ENCODE measurements at places on chromosomes 7 and 10.

DNA sequence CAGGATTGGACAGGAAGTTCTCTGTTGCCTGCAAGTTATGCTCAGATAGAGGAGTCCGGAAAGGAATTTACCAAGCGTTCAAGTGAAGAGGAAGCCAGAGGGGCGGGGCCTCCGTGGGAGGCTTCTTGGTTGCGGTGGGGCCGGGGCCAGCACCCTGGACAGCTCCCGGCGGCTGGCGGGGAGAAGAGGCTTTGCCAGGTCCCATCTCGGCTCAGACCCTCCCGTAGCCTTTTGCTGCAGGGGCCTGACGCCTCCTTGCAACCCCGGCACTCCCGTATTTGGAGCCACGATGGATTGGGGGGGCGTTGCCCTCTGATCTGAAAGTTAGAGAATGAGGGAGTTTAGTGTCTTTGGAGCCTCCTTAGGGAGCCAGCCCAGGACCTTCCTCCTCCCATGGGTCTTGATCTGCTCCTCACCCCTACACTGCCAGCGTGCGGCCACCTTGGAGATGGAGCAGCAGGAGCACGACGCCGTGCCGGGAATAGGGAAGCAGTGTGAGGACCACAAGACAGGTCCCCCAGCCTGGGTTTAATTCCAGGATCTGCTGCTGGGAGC is 3.1 kb upstream of the SLC18A3 start:
- DNase-seq, result peak; percentile 77

GRCh38 chr10:93073539-93074146 is at the start of gene CYP26A1:
TSS of gene CYP26A1 (plus strand) at chr10:93073893. CDS start at chr10:93073935, 42 bp downstream.
- no peak for DNase-seq

DNA sequence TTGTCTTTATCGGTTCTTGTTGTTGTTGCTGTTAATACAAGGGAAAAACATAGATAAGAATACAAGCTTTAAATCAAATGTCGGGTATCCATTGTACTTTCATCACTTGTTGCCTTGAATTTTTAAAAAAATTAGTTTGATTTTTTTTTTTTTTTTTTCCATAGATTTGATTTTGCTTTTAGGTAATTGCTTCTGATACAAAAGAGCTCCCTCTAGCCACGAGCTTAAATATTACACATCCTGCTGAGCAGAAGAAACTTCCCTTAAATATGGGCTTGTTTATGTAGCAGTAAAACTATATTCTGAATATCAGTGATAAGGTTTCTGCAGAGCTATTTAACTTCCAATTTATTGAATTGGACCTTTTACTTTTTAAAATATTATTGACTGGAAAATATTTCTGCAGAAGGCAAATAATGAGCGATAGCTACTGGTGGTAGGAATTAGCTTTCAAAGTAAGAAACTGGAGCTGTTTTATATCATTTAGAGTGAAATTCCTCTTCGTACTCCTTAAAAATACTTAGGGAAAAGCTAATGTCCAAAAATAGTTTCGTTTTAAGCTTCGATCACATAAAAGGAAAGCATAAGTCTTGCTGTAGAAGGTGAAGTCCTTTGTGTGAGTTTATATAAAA is 216.9 kb downstream of the POLR1F start:
- no peak for DNase-seq

- no peak for DNase-seq
These were observed 93.4 kb upstream of the TCERG1L start for GRCh38 chr10:131404886-131405285.

- no peak for DNase-seq
These were observed 88.1 kb upstream of the IGFBP3 start for GRCh38 chr7:46009211-46009610.

GRCh38 chr10:11822026-11822756 is 965 bp upstream of the PROSER2 start:
- DNase-seq, result no peak

DNA sequence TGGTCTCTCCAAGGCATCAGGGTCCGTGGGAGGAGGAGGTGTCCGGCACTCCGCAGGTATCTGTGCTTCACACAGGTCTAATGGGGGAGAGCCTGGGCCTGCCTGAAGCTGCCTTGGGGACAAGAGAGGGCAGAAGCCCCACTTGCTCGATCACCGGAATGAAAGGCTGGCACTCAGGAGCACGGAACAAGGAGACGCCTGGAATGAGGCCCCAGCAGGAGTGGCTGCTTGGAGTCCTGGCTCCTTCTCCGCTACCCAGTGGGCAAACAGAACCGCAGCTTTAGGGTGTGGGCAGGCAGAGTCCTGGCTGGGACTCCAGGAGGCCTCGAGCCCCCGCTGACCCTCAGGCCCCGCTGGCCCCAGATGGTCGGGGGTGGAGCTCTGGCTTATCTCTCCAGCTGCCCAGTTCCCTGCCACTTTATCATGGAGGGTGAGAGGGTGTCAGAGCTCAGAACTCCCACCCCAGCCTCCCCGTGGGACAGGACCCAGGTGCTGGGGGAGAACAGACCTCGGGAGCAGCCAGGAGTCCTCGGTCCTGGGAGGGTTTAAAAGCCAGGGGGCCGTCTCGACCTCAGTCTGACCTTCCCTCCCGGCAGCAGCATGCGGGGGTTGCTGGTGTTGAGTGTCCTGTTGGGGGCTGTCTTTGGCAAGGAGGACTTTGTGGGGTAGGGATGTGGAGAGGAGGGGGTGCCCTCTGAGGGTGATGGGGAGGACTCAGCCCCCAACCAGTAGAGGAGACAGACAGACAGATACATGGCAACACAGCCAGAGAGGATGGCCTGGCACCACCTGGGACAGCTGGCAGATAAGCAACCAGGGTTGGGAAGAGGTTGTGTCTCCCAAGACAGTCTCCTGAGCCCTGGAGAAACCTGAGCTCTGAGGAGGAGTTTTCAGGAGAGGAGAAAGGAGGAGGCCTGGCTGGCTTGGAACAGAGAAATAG is at the start of gene CPA1:
CPA1 (plus strand) TSS at position 574 of the 940 bp plus-strand sequence; CDS start at position 601, 27 bp downstream.
- no peak for DNase-seq

- no peak for DNase-seq
These were observed 57.6 kb downstream of the GOLGA7B start for GRCh38 chr10:97907211-97907610.

GRCh38 chr10:132043861-132044695 is 21.7 kb upstream of the JAKMIP3 start:
- DNase-seq, result no peak

DNA sequence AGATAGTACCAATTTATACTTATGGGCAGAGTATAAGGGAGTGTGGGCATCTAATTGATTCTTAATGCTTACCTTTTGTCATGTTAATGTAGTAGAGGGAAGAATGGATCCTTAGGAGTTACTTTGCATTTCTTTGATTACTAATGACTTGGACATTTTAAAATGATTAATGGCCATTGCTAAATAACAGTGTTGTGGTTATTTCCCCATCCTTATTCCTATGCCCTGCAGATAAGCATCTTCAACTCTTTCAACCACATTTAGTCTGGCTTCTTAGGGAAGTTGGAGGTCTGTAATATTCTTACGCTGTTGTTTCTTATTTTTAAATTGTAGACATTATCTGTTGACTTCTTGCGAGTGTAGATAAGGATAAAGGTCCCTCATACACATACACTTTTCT is 37.2 kb downstream of the KAT6B start:
- DNase-seq, result no peak

DNA sequence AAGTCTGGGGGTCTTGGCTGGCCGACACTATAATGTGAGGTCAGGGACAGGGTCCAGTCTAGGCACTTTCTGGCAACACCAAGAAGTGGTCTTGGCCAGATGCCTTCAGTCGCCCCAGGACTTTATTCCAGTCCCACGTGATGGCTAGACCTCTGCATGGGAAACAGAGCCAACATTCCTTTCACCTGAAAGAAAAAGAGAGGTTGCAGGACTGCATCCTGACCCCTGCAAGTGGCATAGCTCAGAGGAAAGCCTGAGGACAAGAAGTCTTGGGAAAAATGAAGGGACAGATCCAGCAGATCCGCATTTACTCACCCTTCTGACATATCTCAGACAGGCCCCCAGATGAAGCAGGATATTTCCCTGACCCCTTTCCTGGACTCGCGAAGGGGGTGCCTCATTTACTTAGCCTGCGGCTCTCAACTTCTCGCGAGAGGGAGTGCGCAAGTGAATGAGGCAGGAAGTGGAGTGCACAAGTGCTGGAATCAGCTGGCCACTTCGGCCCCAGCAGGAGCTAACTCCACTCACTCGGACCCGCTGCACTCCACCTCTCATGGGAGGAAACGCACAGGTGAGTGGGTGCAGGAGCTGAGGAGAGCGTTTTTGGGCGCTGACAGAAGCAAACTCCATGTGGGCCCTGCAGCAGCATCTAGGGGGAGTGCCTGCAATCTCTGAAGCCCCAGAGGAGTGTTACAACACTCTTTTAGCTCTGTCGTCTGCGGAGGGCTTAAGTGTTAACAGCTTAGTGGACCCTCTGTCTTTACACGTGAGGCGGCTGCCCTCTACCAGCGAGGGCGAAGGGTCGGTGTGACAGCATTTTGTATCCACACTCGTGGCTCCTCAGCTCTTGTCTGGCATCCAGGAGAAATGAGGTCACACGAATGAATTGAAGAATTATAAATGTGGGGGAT is 916.2 kb upstream of the GHITM start:
- DNase-seq, result no peak

DNA sequence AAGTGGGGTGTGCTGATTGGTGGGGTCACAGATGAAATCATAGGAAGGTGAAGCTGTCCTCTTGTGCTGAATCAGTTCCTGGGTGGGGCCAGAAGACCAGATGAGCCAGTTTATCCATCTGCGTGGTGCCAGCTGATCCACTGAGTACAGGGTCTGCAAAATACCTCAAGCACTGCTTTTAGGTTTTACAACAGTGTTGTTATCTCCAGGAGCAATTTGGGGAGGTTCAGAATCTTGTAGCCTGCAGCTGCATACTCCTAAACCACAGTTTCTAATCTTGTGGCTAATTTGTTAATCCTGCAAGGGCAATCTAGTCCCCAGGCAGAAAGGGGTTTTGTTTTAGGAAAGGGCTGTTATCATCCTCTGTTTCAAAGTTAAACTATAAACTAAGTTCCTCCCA is 17.0 kb upstream of the IFRD1 start:
- DNase-seq, result no peak

DNA sequence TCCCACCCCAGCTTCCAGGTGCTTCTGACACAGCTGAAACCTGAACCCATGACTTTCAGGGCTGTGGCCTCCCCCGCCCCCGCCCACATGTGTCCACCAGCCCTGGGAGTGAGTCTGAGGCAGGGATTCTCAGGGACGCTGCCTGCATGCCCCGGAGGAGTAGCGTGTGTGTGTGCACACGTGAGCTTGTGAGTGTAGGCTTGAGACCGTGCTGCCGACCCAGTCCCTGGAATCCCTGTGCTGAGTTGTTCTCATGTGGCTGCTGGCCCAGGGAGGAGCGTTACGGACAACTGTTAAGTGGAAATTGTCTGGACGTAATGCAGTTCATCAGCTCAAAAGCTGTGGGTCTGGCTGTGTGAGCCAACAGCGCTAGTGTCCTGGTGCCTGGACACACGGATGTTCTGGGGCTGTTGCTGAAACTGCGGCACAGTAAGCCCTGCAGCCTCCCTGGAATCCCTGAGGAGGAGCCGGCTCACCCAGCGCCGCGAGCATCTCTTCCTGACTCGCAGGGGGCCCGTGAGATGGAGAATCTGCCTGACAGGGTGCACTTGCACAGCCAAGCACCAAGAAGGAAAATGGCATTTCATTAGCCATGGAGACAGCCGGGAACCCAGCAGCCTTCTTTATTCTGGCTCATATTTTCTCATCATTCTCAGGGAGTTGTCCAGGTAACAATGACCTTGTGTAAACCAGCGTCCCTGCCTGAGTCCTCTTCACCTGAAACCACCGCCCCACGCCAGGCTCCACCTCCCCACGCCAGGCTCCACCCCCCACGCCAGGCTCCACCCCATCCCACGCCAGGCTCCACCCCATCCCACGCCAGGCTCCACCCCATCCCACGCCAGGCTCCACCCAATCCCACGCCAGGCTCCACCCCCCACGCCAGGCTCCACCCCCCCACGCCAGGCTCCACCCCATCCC is 603.9 kb downstream of the PTPRN2 start:
- DNase-seq, result no peak

- DNase-seq, result no peak
These were observed 348.9 kb downstream of the PTPRN2 start for GRCh38 chr7:158238616-158239289.

DNA sequence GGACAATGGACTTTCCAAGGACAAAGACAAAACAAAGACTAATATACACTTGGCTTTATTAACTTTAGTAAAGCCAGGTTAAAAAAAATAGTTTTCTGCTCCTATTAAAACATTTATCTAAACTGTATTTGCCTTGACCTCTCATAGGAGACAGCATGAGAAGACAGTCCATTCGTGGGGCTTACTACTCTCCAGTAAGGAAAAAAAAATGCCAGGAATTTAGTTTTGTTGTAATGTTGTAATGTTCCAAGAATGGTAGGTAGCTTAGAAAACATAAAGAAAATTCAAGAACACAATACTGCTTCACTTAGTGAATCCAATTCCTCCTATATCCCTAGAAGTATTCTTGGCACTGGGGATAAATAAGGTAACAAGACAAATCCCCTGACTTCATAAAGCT is 81.7 kb downstream of the KMT2C start:
- no peak for DNase-seq

DNA sequence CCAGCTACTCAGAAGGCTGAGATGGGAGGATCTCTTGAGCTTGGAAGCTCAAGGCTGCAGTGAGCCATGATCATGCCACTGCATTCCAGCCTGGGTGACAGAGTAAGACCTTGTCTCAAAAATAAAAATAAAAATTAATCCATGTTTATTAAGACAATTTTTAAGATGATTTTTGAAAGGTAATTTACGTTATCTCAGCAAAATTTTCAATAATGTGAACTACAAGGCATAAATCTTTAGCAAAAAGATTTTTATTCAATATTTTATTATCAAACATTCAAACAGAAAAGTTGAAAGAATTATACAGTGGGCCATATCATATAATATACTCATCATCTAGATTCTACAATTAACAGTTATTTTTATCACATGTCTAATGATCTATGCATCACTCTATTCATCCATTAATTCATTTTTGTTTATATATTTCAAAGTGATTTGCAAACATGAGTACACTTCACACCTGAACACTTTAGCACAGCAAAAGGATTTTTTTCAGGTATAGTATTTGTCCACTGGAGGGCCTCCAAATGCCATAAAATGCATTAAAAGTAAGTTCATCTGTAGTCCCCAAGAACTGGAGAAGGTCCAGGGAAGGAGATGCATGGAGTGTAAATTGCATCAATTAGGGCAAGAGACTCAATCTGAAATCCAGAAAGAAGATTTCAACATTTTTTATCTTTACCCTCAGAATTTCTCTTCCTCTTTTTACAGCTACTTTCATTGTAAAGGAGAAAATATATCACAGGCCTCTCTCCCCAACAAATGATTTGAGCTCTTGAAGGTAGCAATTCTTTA is 38.6 kb upstream of the RSBN1L start:
- no peak for DNase-seq

GRCh38 chr10:43573250-43574000 is 991 bp downstream of the ZNF239 start:
- peak; percentile 13 for DNase-seq

- no peak for DNase-seq
These were observed 246.1 kb downstream of the REEP3 start for GRCh38 chr10:63767138-63767801.

DNA sequence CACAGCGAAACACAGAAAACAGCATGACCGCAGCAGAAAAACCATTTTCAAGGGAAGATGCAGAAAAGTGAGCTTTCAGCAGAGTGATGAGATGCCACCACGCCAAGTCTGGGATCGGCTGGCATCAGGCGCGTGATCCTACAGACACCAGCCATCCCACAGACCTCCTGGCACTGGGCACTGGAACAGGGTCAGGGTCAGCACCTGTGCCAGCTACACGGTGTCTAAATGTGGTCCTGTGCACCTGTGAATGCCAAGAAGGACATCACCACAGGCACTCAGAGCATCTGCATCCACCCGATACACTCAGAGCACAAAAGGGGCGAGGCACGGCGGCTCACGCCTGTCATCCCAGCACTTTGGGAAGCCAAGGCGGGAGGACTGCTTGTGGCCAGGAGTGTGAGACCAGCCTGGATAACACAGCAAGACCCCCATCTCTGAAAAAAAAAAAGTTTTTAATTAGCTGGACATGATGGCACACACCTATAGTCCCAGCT is 31.5 kb downstream of the STK32C start:
- DNase-seq, result no peak
